NT2/D1 (cell line): ENCODE measurements at places on chromosomes 3 and 15.

- DNase-seq: no peak
These were observed 475 bp downstream of the SPSB4 start for GRCh38 chr3:141051443-141052200.

GRCh38 chr15:97979140-97979520, 18.6 kb downstream of the ARRDC4 start:
- DNase-seq: no peak

GRCh38 chr3:44297255-44297654, 41.3 kb upstream of the TCAIM start:
- DNase-seq: no peak

GRCh38 chr15:24857763-24858162, 97.0 kb upstream of the SNRPN start:
- no peak for DNase-seq

GRCh38 chr15:60444289-60444912, 34.5 kb downstream of the ICE2 start:
- no peak for DNase-seq

DNA sequence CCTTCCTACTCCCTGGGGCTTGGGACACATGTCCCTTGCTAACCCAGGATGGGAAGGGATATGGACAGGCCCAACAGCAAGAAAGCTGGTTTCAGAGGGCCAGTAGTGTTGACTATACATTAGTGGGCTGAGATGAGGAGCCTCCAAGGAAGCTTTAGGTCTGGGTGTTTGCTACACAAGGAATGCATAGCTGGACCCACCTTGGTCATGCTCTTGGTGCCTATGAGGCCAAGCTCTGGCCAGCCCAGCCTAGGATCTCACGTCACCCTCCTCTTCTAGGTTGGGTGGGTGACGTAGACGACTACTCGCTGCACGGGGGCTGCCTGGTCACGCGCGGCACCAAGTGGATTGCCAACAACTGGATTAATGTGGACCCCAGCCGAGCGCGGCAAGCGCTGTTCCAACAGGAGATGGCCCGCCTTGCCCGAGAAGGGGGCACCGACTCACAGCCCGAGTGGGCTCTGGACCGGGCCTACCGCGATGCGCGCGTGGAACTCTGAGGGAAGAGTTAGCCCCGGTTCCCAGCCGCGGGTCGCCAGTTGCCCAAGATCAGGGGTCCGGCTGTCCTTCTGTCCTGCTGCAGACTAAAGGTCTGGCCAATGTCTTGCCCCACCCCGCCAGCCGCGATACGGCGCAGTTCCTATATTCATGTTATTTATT, 653 bp upstream of the WDR6 start:
- DNase-seq: no peak

GRCh38 chr3:156493887-156494286, 61.0 kb downstream of the SSR3 start:
- DNase-seq: no peak

DNA sequence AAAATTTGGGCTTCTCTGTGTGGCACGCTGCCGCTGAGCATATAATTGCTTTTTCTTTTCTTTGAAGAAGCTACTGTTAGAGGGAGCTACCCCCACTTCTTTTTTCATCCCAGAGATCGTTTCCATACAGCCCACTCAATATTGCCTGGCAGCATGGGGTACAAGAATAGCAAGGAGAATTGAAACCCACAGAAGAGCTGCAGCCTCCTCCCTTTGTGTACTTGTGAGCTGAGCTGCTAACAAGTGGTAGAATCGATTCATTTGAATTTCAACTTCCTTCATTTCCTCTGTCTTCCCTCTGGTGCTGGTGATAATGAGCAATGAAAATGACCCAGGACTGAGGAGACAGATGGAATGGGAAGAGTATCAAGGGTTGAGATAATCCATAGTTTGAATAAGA, 64.9 kb downstream of the LRRC3B start:
- DNase-seq: no peak

DNA sequence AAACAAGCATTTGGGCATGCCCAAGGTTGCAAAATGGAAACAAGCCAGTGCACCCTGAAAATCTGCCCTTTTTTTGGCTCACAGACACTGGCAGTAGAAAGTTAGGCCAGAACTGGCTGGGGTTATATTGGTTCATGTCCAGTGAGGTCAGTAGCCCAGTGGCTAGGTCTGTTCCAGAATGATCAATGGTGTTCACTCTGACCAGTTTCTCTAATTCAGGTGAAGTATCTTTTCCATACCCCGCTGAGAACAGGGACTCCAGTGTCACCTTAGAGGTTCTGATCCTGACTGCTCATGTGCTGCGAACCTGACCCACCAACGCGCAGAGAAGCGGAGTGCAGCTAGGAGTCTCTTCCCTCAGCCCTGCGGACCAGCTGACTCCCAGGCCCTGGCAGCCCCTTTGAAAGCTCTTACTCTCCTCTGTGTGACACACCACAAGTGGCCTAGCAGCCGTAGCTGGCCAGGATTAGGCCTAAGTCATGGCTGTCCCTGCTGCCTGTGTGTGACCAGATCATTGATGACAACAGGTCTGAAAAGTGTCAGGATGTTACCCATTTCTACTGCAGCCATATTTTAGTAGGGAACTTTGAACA, 123.5 kb downstream of the GHSR start:
- no peak for DNase-seq

DNA sequence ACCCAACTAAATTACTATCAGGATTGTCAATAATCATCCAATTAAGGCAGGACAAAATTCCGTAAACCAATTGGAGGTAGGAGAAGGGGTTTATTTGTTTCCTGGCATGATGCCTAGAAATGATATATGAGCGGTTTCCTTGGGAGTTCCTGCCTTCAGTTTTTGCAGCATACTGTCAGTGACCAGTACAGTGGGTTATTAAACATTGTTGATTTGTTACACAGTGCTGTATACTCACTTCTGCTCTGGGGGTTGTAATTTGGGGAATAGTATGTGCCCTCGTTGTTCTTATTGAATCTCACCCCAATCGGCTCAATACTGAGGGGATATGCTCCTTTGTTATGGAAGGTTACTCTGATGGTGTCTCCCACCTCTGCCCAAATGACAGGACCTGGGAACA, 22.2 kb downstream of the CP start:
- DNase-seq: no peak

- DNase-seq: no peak
These were observed 62.7 kb upstream of the MYZAP start for GRCh38 chr15:57528940-57529565.

DNA sequence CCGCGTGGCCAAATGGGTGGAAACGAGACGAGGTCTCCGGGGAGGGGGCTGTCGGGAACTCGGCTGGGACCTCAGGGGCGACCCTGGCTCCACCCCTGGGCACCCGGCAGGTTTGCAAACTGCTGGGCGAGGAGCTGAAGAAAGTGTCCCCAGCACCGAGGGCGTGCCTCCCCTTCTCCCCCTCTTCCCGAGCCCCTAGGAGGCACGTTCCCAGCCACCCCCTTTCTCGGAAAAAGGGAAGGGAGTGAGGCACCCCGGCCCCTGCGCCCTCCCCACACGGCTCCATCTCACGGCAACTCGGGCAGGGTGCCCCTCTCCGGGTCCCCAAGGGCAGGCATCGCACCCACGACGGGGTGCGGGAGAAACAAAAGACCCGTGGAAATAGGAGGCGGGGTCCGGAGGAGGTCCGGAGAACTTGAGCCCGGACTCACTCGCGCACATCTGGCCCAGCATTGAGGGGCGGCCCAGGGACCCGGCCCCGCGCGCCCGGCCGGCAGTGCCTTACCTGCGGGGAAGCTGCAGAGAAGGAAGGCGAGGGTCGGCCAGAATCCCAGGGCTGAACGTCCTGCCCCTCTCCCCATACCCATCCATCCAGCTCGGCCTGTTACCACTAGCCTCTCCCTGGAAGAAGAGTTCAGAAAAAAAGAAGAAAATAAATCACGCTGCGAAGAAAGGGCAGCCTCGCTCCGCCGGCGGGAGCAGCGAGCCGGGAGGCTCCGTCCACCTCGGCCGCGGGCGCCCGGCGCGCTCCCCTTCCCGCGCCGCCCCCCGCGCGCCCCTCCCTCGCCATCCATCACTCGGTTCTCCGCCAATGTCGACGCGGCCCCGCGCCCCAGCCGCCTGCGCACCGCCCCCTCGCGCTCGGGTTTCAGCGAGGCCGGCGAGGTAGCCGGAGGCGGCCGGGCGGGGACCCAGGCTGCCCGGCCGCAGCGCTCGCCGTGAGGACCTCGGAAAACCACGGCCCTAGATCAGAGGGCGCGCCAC, 16.3 kb downstream of the RGMA start:
- peak; percentile 70 for DNase-seq

- no peak for DNase-seq
These were observed 95.4 kb upstream of the DAZL start for GRCh38 chr3:16700651-16701050.

- DNase-seq: no peak
These were observed 33.3 kb downstream of the GLB1 start for GRCh38 chr3:33063651-33064051.

DNA sequence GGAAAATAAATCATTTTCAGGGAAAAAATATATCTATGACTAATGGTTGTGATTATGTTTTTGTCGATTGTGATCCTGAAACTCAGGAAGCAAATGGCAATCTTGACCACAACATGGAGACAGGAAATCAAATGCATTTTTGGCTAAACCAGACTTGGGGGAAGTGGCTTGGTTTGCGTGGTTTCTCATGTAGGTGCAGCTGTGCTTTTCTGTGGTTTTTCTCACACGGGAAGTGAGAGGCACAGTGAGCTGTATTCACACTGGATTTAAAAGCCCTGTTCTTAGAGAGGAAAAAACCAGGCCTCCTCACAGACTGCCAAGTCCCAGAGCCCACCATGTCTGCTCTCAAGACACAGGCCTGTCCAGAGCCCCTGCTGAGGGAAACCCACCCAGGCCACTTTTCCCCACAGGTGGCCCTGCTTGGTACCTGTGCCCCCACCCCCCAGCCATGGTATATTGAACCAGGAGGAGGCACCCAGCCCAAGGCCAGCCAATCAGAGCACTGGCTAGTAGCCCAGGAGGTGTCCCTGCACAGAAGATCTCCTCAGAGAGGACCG, 46.1 kb downstream of the BTD start:
- DNase-seq: no peak

DNA sequence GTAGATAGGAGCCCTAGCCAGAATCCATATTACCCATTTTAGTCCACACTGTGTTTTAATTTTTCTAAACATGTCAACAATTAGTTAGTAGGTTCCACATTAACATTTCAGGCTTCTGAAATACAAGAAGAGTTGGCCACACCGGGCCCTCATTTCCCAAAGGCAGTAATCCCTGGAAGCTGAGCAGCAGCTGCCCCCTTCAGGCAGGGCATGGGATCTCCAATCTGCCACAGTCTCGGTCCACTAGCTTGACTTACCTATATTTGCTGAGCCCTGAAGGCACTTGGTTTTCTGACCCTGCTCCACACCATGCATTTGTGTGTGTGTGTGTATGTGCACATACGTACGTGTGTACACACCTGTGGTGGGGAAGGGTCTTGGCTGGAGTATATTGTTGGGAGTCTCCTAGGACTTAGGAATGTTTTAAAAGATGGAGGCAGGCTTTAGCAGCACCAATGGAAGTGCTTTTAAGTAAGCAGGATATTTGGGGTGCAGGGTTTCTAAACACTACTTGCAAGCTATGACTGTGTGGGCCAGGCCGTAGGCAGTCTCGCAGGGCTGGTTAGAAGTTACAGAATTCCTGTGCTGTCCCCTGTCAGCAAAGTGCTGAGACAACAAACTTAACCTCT, 71.2 kb upstream of the SOX14 start:
- DNase-seq: peak; percentile 66

- no peak for DNase-seq
These were observed 8.8 kb upstream of the CPOX start for GRCh38 chr3:98602078-98602678.

DNA sequence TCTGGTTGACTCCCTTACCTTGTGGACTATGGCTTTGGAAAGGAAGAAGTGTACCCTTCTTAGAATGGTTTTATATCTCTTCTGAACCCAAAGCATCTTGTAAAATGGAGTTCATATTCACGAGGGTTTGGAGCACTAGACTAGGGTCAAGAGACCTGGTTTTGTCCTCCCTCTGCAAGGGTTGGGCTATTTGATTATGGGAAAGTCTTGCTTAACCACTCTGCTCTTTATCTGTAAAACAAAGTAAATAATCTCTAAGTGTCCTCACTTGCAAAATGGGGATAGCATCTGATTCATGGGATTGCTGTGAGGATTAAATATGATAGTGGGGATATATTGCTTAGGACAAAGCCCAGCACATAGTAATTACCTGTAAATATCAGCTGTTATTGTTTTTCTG, 17.9 kb upstream of the SLC2A2 start:
- no peak for DNase-seq

DNA sequence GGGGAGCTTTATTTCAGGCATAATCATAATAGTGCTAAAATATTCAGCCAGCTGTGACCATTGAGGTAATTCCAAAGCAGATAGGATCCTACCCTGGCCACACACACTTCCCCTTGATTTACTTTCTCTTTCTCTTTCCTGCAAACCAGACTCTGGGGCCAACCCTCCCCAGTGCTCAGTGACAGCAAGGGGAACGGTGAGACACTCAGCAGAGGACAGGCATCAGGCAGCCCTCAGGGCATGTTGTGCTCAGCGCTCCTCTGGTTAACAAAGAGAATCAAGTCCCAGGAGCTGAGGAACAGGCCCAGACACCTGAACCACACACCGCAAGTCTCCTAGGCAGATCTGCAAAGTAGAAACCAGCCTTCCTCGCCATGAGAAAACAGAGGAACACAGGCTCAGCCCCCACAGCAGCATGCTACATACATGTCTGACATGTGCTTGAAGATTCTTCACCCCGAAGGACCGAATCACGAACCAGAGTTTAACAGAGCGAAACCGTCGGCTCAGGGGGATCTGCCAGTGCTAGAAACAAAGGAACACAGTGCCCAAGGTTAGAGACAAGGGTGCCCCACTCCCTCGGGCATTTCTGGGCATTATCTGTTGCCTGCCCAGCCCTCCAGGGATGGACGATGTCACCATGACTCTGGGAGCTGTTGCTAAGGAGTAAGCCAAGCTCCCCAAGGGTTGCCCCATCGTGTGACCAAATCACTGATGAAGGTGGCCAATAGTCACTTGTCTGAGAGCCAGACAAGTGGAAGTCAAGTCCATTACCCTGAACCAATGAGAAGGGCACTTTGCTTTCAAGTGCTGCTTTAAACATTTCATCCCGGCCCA, 17.5 kb downstream of the HDC start:
- no peak for DNase-seq

DNA sequence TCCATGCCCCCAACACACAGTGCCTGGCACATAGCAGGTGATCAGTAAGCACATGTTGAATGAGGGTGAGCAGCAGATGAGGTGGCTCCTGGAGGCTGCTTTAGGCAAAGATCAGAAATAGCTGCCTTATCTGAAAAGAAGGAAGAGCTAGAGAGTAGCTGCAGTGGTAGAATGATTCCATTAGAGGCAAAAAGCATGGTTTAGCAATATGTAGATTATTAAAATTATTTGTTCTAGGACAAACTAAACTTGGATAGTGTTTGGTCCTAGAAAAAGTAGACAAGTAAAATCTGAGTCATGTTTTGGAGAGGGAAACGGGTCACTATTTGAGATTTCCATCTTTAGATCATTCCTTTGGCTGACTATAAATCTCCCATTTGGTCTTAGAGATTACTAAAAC, 32.1 kb downstream of the KIF7 start:
- DNase-seq: no peak

DNA sequence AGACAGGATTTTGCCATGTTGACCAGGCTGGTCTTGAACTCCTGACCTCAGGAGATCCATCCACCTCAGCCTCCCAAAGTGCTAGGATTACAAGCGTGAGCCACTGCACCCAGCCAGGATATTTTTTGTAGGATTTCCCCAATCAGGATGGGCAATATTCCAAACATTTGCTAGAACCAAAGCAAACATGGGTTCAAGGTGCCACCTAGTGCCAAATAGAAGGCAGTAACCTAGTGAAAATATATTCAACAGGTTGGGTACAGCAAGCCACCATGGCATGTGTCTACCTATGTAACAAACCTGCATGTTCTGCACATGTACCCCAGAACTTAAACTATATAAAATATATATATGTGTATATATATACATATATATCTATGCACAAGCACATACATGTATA, 185.9 kb upstream of the CADM2 start:
- DNase-seq: no peak
